ENCODE measurements at places on chromosomes 5 and 9.
A peak's percentile ranks its signal among the peaks of the same experiment; 100 is the strongest.

- peak; percentile 88 for DNase-seq
Measured at GRCh38 chr5:111735583-111736270, 21.3 kb downstream of the NREP start.

- DNase-seq = no peak
Measured at GRCh38 chr5:14593326-14594021, 11.9 kb downstream of the OTULINL start.

DNA sequence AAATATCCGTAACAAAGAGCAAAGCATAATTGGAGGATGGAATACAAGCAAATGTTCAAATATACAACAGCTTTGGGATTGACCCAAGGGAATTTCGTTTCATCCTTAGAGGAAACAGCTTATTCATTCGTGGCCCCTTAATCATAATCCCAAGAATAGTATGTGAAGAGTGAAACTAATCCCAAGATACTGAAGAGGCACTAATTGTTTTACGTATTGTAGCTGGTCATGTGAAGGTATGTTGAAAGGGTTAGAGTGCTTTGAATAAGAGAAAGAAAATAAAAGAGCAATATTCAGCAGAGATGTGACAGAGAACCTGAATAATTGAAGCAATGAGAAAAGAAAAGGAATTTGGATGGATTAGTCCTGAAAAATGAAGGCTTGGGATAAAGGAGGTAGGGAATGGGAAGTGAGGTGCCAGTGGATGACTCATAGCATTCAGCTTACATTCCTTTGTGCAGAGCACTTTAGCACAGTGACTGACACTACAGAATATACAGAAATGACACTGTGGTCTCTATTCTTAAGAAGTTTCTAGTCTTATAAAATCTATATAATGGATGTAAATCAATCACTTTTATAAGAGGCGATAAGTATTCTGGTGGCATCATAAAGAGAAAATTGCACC, 221.9 kb downstream of the TLR4 start:
- DNase-seq = no peak

GRCh38 chr9:94901019-94901363, 174.5 kb downstream of the AOPEP start:
- DNase-seq = no peak

DNA sequence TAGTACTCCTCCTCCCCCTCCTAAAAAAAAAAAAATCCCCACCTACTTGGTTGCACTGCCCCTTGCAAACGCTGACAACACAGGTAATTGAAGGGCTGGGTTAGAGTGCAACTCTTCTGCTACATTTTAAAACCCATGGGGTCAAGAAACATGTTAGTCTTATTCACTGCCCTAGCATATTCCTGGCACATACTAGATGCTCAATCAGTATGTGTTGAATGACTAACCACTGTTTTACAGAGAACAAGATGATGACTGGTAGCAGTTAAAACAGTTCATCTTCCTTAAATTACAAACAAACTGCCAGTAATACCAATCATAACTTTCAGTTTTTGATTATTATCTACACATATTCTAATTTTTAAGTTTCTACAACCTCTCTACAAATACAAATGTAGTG, 124.4 kb downstream of the NFIB start:
- no peak for DNase-seq

- peak; percentile 47 for DNase-seq
Measured at GRCh38 chr9:2872250-2872930, 28.5 kb upstream of the PUM3 start.

- peak; percentile 16 for DNase-seq
Measured at GRCh38 chr9:92538541-92538940, 2.8 kb upstream of the ECM2 start.

- DNase-seq = no peak
Measured at GRCh38 chr9:93123561-93124283, 10.3 kb downstream of the NINJ1 start.

GRCh38 chr9:16314476-16314875, 556.0 kb downstream of the BNC2 start:
- no peak for DNase-seq

GRCh38 chr9:8845808-8846207, 1046.2 kb upstream of the DMAC1 start:
- no peak for DNase-seq

GRCh38 chr9:122332644-122333043, 38.2 kb upstream of the PTGS1 start:
- no peak for DNase-seq

DNA sequence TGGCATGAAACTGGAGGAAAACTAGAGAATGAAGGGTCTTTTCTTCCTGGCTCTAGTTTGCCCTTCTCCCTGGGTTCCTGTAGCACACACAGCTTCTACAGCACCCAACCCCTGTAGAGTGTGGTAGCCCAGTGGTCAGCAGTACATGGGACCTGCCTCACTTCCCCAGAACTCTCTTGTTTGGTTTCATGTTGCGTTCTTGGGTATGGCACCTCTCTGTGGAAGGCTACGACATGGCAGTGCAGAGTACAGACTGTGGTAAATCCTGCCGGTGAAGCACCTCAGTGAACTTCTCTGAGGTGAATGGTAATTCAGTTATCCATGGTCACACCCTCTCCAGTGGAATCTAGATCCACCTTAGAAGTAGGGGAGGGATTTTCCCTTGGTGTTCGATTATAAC, 105.5 kb downstream of the TLR4 start:
- DNase-seq = no peak

- peak; percentile 65 for DNase-seq
Measured at GRCh38 chr5:169350016-169350415, 49.1 kb upstream of the SLIT3 start.

DNA sequence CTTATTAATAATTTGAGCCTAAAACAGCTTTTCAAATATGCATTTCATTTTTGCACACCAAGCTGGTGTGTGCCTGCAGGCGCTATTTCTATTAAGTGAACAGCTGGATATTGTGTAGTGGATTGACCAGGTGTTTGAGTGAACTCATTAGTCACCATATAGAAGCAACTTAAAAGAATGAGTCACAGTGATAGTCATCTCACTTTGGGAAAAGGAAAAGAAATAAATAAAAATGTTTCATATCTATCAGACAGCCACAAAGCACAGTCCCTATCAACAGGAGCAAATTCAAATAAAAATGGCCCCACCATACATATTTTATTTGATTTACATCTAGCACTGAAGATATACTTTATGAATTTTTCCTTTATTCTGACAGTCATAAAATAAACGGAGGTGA, 456.5 kb upstream of the CDH9 start:
- no peak for DNase-seq

DNA sequence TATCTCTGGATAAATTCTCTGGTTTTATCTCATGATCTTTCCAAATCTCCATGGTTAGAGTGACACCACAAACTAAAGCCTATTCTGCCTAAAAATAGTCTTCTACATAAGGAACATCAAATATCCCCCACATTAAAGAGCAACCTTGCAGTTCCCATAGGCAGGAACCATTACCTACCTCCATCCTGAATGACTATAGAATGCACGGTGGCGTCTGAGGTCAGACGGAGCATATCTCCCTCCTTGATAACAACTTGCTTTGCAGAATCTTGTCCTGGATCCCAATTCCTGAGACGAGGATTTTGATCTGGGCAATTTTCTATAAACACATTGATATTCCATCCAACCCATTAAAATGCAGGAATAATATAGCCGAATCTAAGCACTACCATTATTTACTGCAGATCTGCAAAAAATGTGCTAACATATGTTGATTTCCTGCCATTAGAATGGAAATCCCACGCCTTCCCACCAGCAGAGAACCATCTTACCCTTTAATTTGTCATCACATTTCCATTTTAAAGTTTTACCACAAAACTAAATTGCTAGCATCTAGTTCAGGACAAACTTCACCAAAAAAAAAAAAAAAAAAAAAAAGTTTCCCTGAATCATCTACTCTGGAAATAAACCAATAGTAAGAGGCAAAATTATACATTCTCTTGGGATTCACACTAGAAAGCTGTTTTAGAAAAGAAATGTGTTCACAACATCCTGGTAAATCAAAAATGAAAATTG, 22.1 kb downstream of the CEMIP2 start:
- DNase-seq = no peak

DNA sequence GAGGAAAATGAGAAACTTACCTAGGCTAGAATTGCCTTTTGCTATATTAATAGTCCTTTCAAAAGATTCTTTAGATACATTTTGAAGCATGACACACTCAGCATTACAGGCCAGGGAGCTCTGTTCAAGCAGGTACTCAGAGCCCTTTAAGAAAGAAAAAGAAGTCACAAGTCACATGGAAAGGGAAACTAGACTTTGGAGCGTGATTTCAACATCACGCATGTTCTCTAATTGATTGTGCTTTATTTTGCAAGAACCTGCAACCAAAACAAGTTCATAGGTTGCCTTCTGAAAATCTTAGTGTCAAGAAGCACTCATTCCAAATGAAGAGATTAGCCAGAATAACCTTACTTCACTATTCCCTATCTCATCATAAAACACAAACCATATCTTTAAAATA, 103.8 kb downstream of the MPDZ start:
- no peak for DNase-seq

DNA sequence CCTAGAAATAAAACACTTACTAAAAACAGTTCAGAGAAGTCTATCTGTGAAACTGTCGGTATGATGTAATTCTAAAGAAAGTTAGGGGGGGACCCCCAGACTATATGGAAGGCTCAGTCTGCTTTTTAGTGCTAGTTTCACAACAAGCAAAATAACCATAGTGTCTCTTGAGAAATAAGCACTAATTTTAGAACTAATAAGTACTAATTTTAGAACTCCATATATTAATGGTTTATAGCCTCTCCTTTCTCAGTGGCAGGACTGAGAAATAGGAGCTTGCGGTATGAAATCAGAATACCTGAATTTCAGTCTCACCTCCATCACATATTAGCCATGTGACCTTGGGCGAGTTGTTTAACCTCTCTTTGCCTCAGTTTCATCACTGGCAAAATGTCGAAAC, 1.4 kb upstream of the PHF24 start:
- DNase-seq = no peak

- peak; percentile 62 for DNase-seq
Measured at GRCh38 chr5:179345433-179346321, at the start of gene ADAMTS2. ADAMTS2 (minus strand) TSS chr5:179345461; CDS start chr5:179345328, 133 bp downstream.

DNA sequence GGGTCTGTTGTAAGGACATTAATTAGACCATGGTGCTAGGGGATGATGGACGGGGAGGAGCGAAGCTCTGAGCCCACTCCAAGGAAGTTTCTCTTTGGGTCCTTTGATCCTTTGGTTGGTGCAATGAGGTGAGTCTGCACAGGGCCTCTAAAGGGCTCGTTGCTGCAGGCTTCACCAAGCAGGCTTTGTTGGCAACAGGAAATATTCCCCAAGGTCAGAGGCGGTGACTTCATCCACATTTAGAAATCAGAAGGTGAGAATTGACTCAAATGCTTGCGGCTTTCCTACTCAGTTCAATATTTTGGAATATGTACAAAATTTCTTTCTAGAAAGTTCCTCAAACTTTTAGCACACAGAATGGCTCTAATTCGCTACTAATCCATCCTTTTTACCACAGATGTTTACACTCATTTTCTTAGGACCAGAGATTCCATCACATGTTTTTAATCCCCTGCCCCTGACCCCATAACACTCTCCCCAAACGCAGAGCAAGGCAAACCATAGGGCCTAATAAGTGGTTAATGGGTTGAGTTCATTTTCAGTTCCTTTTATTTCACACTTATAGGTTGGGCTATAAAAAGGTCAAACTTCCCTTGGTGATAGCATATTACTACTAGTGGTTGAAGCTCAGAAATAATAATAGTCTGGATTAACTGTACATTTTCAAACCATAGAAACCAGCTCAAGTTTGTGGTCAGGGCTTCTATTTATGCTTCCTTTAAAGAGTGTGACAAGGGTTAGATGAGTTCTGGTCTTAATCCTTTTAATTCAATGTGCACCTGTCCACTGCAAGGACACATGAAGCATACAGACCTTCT, 37.3 kb upstream of the TMEM252 start:
- DNase-seq = no peak

DNA sequence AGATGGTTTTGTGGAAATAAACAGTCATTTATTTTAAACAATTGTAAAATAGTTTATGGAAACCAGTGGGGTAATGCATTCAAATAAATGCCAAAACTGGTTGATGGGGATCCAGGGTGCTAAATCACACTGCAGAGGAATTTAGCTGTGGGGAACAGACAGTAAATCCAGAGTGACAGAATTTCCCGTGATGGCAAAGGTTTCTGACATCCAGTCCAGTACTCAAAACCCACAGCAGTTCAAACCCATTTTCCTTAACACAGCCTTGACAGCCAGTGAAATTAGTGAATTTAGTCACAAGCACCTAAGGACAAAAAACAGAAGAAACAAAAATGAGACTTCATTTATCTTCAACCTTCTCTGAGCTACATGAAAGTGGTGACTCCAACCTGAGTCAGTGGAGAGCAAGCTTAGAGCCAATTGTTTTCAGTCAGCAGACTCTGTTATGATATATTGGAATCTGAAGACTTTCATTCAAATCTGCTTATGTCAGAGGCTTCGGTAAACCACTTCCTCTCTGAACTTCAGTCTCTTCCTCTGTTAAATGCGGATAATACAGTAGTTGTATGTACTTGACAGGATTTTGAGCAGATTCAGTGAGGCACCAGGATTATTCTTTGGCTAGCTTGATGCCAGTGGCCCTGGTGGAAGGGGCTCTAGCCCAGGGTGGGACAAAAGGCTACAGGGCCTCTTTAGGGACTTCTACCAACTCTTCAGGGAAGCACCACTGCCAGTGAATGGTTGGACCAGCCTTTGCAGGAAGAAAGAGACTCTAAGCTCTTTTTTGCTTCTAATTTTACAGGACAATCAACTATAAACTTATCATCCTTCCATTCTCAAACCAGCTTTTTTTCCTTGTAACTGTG, 185.3 kb downstream of the MAPKAP1 start:
- DNase-seq = peak; percentile 93

DNA sequence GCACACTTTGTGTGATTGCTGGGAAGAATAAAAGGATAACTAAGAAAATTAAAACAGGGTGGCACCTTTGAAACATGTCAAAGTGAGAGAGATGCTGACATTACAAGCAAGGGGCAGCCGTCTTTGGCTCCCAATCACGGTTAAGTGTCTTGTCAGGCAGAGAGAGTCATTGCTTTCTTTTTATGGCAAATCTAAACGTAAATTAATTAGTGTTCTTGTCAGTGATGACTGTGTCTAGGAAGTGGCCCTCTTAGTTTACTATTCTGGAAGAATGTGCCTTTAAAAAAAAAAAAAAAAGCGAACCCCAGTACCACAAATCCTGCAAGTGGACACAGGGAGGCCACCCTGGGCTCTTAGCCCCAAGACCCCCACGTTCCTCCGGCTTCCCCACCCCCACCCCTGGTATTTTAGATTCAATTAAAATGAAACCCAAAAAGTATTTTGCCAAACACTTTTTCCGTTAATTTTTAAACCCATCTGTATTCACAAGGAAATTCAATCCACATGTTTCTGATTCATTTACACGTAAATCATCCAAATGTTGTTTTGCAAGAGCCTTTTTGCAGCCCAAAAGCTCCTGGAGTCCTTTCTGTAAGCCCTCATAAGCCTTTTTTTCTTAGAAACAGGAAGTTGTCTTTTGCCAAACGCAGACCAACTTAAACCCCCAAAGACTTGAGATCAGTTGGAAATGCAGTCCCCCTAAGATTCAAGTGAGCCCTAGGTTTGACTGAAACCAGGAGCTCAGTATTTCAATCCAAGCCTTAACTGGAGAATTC, 399.3 kb downstream of the EBF1 start:
- DNase-seq = no peak

GRCh38 chr5:134242146-134242545, 16.3 kb upstream of the PPP2CA start:
- DNase-seq = peak; percentile 76

GRCh38 chr9:23412458-23412857, 413.6 kb downstream of the ELAVL2 start:
- DNase-seq = no peak

Data from fibroblast of pulmonary artery (primary cell).